ENCODE measurements at places on chromosomes 1 and 21.

DNA sequence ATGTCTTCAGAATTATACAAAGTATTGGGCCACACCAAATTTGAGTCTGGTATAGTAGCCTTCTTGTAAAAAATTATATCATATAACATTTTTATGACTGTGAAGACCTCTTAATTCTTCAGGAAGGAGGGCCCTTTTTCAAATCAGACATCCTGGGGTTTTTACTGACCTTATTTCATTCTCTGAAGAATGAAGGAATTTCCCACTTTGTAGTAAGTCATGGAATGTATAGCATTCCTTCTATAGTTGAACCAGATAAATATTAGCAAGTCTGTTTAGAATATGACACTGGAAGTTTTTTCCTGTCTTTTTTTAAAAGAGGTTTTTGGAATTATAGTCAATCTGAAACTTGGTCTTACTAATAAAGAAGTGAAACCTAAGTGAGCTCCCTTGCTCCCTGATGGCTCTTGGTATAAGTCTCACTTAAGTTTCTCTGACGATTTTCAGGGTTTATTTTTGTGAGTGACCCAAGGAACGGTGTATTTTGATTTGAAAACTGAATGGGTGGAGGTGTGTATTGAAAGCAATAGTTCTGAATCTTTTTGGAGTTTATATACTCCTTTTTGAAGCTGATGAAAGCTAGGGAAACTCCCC, 23.7 kb downstream of the SNX27 start:
- no peak for DNase-seq

DNA sequence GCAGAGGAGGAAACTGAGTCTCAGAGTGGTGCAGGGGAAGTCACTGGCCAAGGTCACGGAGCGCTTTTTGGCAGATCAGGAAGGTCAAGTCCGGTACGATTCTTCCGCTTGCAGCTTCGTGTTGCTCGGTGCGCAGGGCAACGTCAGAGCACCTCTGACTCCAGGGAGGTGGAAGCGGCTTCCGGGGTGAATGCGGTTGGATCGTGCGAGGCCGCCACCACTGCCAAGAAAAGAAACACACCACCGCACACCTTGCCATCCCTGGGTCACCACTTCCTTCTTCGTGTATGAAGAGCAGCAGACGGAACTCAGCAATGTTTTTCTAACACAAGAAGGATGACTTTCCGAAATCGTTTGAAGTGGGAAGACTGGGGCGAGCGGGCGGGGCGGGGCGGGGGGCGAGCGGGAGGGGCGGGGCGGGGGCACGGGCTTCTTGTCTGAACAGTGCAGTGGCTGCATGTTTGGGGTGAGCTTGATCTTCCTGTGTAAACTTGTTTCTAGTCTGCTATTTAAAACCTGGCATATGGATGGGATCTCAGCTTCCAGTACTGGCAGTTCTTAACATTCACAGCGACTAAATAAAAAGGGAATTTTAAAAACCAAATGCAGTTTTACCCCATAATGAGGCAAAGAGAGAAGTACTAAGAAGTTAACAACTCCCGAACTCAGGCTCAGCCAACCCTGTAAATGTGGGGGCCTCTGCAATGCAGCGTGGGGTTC, 300.0 kb downstream of the RRAGC start:
- DNase-seq: peak; percentile 79

DNA sequence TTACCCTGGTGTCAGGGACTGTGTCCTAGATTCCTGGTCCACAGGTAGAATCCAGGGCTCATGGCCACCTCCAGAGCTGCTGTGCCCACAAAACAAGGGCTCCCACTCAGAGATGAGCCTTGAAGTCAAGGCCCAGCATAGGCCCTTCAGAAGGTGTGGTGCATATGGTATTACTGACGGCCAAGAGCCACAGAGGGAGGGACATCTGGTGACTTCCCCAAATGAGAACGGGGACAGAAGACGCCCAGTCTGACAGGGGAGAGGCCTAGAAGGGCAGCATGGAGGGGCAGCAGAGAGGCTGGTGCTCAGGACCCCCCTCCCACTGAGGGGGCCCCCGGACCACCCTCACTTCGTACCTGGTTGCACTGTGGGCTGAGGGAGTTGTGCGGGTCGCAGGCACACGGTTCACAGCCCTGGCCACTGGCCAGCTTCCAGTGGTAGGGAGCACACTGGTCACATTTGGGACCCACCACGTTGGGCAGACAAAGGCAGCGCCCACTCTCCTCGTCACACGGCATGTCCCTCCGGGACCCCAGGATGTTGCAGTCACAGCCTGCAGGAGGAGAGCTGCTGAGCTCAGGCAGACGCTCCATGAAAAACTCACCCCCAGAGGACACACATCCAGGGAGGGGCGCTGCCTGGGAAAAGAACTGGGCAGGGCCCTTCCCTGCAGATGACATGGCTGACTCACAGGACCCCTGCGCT, 25.0 kb downstream of the LAMB3 start:
- DNase-seq: no peak

DNA sequence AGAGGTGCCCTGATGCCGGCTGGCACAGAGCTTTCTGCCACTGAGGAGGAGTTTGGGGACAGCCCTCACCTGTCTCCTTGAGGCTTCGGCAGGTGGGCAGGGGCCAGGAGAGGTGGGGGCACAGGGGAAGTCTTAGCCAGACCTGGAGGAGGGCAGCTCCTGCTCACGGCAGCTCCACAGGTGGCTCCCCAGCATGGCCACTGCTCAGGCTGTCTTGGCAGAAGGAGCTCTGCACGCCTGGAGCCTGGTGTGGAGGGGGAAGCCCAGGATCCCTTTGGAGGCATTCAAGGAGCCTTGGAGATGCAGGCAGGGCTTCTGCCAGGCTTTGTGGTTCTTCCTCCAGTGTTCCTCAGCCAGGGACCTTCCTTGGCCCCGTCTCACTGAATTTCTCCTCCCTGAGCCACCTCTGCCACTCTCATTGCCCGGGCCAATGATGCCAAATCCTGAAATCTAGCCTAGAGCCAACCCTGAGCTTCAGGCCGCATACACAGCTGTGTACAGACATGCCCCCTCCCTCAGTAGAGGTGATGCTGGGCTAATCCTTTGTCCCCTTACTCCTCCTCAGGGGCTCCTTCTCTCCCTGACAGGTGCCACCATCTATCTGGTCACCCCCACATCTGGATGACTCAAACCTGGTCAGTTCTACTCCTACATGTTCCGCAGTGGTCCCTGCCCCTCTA, 251.8 kb upstream of the VAMP3 start:
- DNase-seq: no peak

DNA sequence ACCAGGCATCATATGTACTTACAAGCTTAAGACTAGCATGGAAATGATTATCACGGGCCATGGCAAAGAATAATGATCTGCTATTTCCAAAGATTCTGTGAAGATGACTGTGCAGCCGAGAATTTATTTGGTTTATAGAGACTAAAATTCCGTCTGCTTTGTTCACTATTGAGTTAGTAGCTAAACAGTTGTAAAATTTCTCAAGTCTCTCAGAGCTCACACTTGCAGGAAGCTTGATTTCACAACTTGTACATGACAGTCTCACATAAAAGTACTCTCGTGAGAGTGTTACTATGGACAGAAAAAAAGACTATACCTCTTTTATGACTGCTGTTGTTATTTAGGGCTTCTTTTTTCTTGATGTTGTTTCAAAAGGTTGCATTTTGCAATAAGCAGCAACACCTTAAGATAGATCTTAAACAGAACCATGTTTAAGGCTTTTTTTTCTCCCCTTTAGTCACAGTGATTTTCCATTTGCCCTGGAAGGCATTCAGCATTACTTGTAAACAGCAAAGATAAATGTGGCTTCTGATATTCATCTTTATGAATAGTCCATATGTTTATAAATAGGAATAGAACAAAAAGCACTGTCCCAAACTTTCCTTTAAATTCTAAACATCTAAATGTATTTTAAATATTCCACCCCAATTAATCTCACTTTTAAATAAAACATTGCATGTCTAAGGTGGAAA, 24.8 kb downstream of the ST6GALNAC5 start:
- DNase-seq: no peak

- DNase-seq: no peak
Observed at GRCh38 chr1:46487818-46488218, 1.8 kb upstream of the DMBX1 start.

- DNase-seq: no peak
Observed at GRCh38 chr1:232557502-232558191, 72.3 kb downstream of the SIPA1L2 start.

- no peak for DNase-seq
Observed at GRCh38 chr1:64215576-64215975, 12.2 kb downstream of the UBE2U start.

GRCh38 chr1:198893141-198893540, 254.3 kb downstream of the PTPRC start:
- DNase-seq: no peak

- DNase-seq: no peak
Observed at GRCh38 chr1:19319196-19319595, 7.1 kb downstream of the SLC66A1 start.

DNA sequence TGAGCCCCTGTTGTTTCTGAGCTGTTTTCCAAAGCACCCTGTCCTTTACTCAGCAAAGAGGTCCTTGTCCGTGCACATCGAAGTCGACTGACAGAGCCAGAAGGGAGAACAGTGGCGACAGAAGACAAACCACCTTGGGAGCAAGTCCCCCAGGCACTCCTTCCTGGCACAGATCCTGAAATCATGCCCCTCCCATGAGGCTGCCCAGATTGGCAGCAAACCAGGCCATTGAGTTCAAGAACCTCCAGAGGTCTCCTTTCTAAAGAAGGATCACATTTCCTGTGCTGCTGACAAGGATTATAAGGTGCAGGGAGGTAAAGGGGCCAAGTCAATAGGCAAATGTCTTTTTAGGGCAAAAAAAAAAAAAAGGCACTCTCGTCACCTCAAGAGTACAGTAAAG, 84.7 kb upstream of the HIVEP3 start:
- DNase-seq: no peak

- no peak for DNase-seq
Observed at GRCh38 chr1:40898431-40898901, 36.3 kb upstream of the CITED4 start.

- DNase-seq: peak; percentile 62
Observed at GRCh38 chr1:40312238-40313205, 4.6 kb downstream of the COL9A2 start.

DNA sequence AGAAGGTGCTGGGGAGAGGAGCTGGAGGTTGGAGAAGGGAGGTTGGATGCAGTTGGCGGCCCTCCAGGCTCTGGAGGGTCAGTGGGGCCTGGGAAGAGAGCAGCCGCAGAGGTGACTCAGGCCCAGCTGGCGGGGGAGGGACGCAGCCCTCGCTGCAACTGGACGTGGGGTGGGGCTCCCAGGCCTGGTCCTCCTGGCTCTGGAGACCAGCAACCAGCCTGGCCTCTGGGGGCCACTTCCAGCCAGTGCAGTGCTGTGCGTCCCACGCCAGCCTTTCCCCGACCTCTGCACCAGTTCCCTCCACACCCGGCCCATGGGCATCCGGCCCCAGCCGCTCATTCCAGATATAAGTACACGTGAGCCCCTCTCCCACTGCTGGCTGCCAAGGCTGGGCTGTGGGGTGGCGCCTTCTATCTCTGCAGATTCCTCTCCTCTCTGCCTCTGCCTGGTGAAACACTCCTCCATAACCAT, 38.0 kb upstream of the COL18A1 start:
- DNase-seq: no peak

DNA sequence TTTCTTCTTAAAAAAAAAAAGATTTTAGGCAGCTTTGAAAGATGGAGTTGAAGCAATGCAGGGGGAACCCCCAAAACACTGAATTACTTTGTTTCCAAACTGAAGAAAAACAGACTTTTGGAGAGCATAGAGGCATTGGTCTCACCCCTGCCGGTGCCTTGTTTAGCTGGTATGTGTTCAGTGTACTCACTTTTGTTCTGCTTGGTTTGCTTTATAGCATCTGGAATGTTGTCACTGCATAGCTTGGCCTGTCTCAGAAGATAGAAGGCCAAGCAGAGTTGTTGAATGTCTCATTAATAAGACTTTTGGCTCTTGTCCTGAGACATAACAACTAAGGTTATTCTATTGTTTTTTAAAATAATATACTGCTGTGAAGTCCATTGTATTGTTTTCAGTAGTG, 6.9 kb downstream of the THRAP3 start:
- DNase-seq: no peak

Measured in activated CD4-positive, CD25-positive, alpha-beta regulatory T cell treated with anti-CD3 and anti-CD28 coated beads, Interleukin-2, amount 50 U/mL, for 72 hours (primary cell).